Activated CD8-positive, alpha-beta memory T cell treated with anti-CD3 and anti-CD28 coated beads, Interleukin-2, amount 50 U/mL, for 48 hours (primary cell): ENCODE measurements at places on chromosomes 11 and 22.

GRCh38 chr11:92225568-92226330, 1.1 kb downstream of the FAT3 start:
- DNase-seq, result no peak

DNA sequence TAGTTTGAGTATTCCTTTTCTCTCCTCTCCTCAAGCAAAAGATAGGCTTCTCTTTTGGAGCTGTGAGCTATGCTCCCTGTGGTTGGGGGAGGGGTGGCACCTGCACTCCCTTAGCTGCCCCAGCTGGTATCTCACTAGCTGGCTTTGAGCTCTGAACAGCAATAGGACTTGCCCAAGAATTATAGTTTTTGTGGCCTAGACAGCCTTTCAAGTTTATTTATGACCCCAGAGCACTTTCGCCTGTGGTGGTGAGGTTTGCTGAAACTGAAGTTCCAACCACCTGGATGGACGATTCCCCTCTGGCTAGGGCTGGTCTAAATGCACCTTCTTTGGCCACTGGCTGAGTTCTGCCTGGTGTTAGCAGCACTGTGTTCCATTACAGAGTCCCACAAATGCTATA, 37.1 kb upstream of the SLC37A2 start:
- no peak for DNase-seq

GRCh38 chr11:1202776-1203504, 19.9 kb upstream of the MUC5B start:
- peak; percentile 88 for DNase-seq

DNA sequence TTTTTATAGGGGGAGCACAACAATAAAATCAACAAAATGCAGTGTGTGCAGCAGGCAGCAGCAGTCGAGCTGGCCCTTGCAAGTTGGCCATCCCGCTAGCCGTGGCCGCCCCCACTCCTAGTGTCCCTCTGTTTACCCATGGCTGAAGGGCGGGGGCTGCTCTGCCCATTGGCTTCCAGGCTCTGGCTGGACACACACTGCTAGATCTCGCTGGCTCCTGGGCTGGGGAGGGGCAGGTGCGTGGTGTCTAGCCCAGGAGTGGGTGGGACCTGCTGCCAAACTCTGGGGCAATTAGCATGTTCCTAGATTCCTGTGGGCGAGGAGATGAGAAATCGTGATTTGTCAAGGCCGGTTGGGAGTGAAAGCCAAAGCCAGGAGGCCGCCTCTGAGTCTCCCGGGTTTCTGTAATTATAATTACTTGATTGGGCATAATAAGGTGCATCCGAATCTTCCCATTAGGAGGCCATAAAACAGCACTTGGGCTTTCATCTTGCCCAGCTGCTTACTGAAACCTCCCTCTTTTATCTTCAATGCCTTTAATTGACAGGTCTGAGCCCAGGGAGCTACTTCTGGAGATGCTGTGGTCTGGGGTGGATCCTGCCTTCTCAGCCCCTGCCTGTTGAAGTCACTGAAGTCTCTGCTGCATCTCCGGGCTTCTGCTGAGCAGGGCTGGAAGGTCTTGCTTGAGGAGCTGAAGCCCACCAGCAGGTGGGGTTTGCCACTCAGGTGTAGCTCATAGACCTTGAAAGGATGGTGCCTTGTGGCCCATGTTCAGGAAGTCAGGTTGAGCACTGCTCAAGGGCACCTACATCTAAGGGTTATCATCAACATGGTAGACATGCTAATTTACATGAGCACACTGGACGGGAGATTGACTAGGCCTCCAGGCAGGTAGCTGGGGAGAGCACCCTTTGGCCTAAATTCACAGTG, 44.5 kb upstream of the DKK3 start:
- no peak for DNase-seq

DNA sequence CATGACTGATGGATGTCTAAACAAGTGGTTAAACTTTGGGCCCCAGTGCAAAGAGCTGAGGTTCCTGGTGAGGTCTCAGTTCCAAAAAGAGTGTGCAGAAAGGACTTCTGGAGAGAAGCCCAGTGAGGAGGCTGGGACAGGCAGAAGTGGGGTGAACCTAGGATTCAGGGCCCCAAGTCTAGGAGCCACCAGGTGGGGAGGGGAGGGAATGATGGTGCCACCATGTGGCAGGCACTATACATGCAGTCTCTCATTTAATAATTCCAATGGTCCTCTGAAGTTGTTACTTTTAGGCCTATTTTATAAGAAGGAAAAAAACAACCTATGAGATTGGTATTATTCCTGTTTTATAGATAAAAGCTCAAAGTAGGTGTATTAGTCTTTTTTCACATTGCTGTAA, 102.0 kb downstream of the INSC start:
- no peak for DNase-seq

DNA sequence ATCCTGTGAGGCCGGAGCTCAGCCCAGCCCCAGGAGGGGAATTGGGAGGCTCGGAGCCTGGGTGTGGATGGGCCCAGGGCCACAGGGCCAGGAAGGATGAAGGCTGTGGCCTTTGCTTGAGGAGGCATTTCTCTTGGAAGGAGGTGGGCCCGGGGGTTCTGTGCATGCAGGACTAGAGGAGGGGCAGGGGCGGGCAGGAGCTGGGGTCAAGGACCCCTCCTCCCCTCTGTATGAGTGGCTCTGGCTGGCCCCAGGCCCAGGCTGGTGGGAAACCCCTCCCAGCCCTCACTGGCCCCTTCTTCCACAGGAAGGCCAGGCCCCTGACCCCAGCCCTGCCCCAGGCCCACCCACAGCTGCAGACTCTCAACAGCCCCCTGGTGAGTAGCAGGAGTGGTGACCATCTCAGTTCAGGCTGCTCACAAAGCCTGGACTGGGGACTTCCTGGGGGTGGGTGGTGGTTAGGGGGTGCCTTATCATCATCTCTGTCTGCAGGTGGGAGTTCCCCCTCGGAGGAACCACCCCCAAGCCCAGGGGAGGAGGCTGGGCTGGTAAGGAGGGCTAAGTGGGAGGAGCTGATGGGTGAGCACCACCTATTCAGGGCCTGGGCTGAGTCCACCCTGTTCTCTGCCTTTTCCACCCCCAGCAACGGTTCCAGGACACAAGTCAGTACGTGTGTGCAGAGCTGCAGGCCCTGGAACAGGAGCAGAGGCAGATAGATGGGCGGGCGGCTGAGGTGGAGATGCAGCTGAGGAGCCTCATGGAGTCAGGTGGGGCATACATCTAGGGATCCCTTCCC, 6.0 kb downstream of the KCNK7 start:
- DNase-seq, result peak; percentile 71

DNA sequence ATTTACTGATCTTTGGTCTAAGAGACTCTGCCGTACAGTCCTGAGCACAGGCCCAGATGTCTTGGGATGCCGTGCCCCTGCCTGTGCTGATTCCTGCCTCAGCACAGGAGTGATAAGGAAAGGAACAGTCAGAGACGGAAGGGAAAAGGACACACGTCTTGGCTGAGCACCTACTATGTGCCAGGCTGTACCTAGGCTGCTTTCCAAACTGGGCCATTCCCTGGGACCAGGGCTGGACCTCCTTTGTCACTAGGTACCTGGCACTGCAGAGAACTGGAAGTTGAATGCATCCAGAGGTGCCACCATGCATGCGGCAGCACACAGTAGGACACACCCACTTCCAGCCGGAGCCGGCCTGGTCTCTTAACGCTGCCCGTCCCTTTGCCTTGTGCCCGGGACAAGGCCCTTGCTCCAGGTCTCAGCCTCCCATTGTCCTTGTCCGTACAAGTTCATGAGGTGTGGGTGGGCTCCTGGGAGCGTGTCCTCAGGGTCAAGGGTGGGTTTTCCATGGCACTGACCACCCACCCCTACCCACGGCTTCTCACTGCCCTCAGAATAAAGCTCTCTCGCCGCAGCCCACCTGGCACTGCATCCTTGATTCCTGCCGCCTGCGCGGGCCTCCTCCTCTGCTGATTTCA, 1.1 kb upstream of the SSTR3 start:
- no peak for DNase-seq

DNA sequence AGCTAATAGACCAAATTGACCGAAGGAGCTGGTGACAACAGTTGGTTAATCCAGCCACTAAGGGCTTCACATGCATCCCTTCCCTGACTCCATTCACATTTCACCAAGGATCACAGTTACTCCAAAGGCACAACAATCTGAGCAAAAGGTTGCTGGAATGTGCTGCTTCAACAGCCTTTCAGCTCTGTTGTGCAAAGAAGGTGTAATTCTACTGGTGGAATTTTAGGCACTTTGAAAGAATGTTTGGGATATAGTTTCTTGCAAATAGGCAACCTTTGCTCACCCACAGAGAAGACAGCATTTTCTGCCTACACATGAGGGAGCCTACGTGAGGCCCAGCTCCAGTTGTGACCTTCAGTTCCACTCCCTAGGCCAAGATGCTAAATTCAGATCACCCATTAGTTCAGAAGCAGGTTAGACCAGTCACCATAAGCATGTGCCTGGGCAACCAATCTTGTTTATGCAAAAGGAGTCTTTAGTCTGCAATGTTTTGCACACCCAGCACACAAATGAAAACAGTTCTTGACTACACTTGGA, 21.6 kb upstream of the FCHSD2 start:
- DNase-seq, result no peak

- DNase-seq, result no peak
Observed at GRCh38 chr11:100682247-100682969, 4.7 kb upstream of the ARHGAP42 start.

GRCh38 chr11:70029861-70030380, 48.2 kb upstream of the ANO1 start:
- DNase-seq, result no peak

GRCh38 chr11:4960877-4961276, 5.4 kb upstream of the OR51A2 start:
- no peak for DNase-seq

DNA sequence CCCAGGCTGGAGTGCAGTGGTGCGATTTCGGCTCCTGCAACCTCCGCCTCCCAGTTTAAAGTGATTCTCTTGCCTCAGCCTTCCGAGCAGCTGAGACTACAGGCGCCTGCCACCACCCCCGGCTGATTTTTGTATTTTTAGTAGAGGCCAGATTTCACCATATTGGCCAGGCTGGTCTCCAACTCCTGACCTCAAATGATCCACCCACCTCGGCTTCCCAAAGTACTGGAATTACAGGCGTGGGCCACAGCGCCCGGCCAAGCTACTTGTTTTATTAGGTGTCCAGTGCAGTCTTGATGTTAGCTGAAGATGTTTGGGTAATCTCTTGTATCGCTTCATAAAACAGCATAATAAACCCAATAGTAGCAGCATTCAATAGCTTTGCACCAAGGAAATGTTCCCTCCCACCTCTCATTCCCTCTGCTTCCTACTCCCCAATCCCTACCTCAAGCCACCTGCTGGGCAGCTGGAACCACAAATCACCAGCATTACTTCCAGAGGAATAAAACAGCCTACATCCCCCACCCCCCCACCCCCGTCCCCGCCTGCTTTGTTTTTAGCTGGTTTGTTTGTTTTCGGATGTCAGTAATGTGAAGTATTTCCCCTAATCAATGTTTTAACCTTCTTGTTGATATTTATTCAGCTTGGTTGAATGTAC, 11.0 kb upstream of the GRIK4 start:
- no peak for DNase-seq

DNA sequence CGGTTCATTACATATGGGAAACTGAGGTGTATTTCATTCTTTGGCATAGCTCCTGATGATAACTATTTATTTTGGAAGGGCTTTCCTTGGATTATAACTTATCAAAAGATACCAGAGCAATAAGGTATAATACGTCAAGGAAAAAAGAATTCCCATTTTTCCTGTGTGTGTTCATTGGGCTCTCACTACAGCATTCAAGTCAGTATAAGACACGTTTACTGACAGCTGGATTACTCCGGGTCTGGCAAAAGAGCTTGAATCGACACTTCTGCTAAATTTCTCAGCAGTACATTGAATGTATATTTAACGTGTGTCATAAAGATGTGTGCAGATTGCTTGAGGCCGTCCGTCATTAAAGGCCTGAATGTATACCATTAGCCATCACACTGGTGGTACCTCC, 163.4 kb downstream of the NCAM1 start:
- no peak for DNase-seq

- DNase-seq, result no peak
Observed at GRCh38 chr11:46917109-46917761, 1.1 kb downstream of the LRP4 start.

DNA sequence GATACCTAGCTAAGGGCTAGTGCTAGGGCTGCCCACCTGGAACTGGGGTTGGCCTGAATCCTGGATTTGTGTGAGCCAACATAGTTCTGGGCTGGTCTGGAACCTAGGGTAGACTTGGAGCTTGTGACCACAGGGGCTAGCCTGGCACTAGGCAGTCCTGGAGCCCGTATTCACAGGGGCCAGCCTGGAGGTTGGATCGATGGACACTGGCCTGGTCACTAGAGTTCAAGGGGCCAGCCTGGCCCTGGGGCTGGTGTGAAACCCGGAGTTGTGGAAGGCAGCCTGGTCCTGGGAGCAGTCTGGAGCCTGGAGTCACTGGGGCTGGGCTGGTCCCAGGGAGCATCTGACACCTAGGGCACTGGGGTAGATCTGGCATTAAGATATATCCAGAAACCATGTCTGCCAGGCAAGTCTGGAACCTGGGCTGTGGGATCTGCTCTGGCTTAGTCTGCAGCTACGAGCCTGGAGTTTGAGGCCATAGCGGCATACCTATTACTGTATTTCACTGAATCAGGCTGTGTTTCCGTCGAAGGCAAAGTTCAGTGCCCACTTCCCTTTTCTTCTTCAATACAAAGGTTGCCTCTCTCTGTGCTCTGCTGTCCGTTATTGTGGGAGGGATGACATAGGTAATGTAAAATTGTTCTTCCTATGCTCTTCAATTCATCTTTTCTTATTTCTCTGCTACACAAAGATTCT, 9.1 kb upstream of the GLYATL1B start:
- no peak for DNase-seq

GRCh38 chr11:108751444-108751843, 86.6 kb downstream of the DDX10 start:
- no peak for DNase-seq

DNA sequence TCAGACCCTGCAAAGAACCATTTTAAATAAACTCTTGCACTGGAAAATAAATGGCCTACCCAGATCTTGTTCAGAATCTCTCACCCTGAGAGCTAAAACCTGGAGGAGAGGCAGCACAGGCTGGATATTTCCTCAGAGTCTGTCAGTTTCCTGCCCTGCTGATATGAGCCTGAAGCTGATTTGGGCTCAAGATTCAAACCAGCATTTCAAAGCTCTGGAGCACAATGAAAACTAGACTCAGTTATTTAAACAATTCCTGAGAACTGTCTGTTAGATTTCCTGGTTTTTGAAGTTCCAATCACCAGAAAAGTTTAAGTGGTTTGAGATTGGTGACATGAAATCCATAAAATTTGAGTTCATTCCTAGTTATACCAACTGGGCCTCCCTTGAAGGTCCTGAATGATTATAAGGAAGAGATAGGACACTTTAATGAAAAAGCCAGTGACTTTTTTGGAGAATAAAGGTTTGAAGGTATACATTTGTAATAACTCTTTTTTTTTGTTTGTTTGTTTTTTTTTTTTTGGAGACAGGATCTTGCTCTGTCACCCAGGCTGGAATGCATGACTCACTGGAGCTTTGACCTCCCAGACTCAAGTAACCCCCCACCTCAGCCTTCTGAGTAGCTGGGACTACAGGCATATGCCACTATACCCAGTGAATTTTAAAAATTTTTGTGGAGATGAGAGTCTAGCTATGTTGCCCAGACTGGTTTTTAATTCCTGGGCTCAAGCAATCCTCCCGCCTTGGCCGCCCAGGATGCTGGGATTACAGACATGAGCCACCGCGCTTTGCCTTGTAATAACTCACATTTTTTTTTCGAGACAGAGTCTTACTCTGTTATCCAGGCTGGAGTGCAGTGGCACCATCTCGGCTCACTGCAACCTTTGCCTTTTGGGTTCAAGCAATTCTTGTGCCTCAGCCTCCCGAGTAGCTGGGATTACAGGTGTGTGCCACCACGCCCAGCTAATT, 8.0 kb upstream of the ESAM start:
- no peak for DNase-seq
